ENCODE measurements at places on chromosomes 3 and 15.

- DNase-seq = no peak
Observed at GRCh38 chr3:154290187-154290586, 34.1 kb downstream of the DHX36 start.

- DNase-seq = no peak
Observed at GRCh38 chr3:35705904-35706303, 66.6 kb downstream of the ARPP21 start.

DNA sequence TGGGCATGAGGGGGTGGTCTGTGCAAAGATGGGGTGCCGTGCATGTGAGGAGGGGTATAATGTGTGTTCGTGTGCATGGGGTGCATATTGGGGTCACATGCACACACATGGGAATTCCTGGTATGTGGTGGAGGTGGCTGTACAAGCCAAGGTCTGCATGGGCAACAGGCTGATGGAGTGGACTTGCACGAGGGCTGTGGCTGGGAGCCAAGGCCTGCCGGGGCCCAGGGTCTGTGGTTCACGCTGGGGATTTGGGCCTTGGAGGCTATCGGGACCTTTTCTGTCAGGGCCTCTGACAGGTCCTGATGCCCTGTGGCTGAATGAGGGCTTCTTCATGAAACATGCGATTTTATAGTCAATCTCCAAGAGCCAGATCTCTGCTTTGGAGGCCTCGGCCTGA lies 9.8 kb upstream of the PLXND1 start:
- no peak for DNase-seq

GRCh38 chr3:184786280-184786941 lies 25.6 kb upstream of the VPS8 start:
- DNase-seq = no peak

- DNase-seq = no peak
Observed at GRCh38 chr3:139310474-139310933, 33.3 kb upstream of the MRPS22 start.

GRCh38 chr3:38457111-38458003 lies 3.7 kb downstream of the ACVR2B start:
- no peak for DNase-seq

All from activated CD8-positive, alpha-beta memory T cell treated with anti-CD3 and anti-CD28 coated beads for 1 hour (primary cell).